ENCODE measurements at places on chromosomes 2 and 18. TPM values are rescaled to one million over a fixed set of nuclear protein-coding genes. Genes with fewer than 3 reads are reported as not detected.
A peak's percentile ranks its signal among the peaks of the same experiment; 100 is the strongest.

DNA sequence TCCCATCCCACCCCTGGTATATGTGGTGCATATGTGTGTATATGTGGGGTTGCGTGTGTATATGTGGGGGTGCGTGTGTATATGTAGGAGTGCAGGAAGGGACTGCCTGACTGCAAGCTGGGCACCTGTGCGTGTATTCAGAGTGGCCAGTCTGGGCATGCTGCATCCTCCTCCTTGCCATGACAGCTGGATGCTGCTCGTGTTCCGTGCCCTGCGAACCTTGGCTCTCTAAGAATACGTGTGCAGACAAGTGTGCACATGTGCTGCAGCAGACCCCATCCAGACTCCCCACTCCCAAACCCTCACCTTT, 222.1 kb downstream of the CELF4 start:
- no peak for DNase-seq

The TOGARAM2 gene
- 1.8 TPM for total RNA-seq

DNA sequence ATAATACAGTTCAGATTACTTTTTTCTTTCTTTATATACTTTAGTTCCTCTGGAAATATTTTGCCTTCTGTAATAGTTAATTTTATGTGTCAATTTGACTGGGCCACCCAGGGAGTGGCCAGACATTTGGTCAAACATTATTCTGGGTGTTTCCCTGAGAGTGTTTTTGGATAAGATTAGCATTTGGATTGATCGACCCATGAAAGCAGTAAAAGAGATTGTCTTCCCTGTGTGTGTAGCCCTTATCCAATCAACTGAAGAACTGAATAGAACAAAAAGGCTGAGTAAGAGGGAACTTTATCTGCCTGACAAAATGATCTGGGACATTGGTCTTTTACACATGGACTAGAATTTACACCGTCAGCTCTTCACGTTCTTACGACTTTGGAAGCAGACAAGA, 1190.1 kb upstream of the FAM98A start:
- DNase-seq = no peak

DNA sequence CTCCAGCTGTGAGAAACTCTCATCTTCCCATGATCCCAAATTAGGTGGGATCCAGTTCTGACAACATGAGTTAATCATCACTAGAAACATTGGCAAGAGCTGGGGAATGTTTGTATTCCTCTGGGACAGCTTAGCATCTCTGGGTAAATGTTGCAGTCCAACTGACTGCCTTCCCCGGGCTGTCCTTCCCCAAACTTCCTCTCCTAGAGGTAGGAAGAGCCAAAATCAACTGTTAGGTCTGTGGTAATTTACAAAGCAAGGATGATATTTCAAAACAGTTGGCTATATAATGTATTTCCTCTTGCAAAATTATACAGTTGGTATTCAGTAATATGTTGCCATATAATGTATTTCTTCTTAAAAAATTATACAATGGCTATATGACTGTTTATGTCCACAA, 148.5 kb downstream of the MGAT5 start:
- no peak for DNase-seq

The REG1B gene
- not detected for total RNA-seq

The CARF gene
- 24.4 TPM for total RNA-seq

DNA sequence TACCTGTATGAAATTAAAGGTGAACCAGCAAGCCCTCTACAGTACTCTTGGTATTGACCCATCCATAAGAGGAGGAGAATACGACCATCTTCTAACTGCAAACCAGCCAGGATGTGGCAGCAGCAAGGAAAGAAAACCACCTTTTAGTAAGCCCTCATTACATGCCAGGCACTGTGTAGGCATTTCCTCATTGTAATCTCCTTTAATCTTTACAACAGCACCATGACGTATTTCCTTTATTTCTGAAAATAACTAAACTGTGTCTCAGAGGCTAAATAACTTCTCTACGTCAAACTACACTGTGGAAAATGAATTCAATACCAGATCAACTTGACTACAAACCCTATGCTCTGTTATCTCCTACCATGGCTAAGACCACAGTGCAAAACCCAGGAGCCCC, 18.2 kb downstream of the WDR35 start:
- DNase-seq = peak; percentile 54

GRCh38 chr18:49767111-49768050, 46.0 kb downstream of the ACAA2 start:
- DNase-seq = no peak

GRCh38 chr2:223563462-223563861, 38.7 kb downstream of the SCG2 start:
- no peak for DNase-seq

- no peak for DNase-seq
Observed at GRCh38 chr2:45699032-45699658, 47.7 kb downstream of the PRKCE start.

DNA sequence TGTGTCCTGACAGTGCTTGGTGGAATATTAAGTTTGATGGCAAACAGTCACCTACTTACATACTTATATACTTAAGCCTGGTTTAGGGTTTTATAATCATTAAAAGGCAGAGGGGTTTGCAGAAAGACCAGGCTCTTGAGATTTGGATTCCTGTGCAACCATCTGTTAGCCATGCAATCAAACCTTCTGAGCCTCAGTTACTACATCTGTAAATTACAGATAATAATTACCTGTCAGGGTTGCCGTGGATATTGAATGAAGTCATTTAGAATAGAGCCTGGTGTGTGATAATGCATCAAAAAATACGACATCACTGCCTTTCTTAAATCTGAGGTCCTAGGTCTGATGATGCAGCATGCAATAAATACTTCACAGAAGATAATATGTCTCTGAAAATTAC, 152.9 kb downstream of the ARHGAP28 start:
- DNase-seq = no peak

GRCh38 chr2:233702238-233702637, 9.5 kb downstream of the UGT1A6 start:
- no peak for DNase-seq

- DNase-seq = no peak
Observed at GRCh38 chr2:67234440-67234839, 162.7 kb upstream of the ETAA1 start.

DNA sequence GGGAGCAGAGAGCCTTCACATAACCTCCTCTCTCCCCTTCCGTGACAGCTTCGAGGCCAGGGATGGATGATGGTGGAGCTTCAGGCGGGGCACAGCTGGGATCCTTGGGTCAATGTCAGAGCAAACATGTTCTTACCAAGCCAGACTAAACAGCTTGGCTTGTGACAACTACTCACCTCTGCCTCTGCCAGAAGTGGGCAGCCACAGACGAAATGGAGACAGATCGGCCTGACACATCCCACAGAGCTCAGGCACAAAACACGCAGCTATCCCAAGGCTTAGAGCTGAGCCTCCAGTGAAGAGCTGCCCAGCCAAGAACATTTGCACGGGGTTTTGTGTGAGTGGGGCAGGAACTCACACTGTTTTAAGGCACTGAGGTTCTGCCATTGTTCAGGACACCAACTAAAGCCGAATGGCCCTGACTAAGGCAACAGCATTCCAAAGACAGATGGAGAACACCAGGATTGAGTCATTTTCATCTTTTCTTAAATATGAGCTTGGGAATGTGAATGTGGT, 12.8 kb downstream of the PXDN start:
- no peak for DNase-seq

- DNase-seq = no peak
Observed at GRCh38 chr2:219726916-219727315, 99.5 kb downstream of the SLC4A3 start.

DNA sequence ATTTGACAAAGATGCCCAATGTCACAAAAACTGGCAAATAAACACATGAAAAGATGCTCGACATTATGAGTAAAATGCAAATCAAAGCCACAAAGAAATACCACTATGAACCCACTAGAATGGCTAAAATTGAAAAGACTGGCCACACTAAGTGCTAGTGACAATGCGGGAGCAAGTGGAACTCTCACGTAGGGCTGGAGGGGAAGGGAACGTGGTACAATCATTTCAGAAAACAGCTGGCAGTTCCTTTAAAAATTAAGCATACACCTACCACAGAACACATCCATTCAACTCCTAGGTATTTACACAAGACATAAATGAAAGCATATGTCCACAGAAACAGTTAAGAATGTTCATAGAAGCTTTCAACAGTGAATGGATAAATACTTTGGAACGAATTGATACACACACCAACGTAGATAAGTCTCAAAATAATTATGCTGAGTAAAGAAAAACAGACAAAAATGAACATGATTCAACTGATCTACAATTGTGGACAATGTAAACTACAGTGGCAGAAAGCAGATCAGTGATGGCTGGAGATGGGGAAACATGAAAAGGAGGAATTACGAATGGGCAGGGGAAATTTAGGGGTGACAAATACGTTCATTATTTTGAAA, 71.7 kb downstream of the MYOM1 start:
- no peak for DNase-seq

DNA sequence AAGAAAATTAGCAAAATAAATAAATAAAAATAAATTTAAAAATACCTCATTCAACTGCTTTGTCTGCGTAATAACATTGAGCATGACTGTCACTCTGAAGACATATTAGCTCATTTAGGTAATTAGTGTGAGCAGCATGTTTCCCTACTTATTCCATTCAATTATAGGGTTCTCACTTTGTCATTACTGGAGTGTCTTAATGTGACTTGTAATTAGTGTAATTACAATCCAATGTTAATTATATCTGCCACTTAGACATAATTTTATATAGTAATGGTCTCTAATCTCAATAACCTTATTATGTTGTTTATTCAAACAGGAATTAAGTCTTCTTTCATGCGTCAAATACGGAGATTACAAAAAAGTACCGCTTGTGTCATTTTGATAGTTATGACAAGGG, 893.9 kb upstream of the ACVR2A start:
- DNase-seq = no peak

GRCh38 chr2:104473546-104473945, 380.4 kb upstream of the POU3F3 start:
- DNase-seq = no peak

- peak; percentile 65 for DNase-seq
Observed at GRCh38 chr2:96801005-96801785, 14.9 kb upstream of the CNNM3 start.

DNA sequence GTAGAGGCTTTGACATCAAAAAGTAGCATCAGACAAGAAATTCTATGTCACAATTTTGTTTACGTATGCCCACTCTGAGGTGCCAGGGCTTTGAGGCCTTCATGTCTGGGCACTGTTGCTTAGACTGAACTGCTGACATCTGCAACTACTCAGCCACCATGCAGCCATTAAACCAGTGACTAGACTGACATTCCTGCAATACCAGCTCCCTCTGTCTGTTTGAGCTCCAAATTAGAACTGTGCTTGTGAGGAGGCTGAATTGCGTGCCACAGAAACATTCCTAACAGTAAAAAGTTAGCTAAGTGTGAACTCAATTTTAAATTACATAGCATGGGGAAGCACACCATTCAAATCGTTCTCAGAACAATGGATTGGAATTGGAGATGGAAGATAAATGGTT, 163.2 kb downstream of the INSIG2 start:
- DNase-seq = no peak

DNA sequence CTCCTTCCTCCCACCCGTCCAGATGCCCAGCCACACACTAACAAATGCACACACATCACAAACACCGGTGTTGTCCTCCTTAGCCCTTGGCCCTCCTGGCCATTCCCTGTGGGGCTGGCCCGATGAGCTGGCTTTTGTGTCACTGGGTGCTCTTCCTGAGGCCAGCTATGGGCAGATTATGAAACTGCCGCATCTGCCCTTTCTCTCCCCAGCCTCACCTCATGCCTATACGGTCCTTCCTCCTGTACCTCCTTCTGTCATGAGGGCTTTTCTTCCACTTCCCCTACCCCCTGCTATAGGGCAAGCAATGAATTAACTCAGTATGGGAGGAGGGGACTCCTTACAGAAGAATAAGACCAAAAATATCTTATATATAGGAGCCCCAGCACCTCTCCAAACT, 10.3 kb upstream of the INO80C start:
- DNase-seq = no peak

The CTLA4 gene
- total RNA-seq = 18.4 TPM

- DNase-seq = no peak
Observed at GRCh38 chr2:190432567-190433231, 24.5 kb downstream of the MFSD6 start.

GRCh38 chr2:20663196-20664070, 3.5 kb upstream of the GDF7 start:
- no peak for DNase-seq

The ANKRD62 gene
- not detected for total RNA-seq

DNA sequence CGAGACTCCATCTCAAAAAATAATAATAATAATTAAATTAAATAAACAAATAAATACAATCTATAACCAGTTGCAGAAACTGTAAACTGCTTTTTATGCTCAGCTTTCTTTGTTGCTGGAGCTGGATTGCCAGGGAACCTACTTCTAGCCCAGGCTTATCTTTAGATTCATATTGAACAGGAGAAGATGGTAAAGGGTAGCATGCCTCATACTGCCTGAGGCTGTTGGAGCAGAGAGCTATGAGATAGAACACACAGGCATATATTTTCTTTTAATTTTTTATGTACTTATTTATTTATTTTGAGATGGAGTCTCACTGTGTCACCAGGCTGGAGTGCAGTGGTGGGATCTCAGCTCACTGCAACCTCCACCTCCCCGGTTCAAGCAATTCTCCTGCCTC, 28.7 kb upstream of the EML4 start:
- no peak for DNase-seq

The KIF5C gene
- total RNA-seq = 21.1 TPM
